Spleen (tissue), 13 donors: ENCODE measurements at places on chromosomes 6 and 20.

DNA sequence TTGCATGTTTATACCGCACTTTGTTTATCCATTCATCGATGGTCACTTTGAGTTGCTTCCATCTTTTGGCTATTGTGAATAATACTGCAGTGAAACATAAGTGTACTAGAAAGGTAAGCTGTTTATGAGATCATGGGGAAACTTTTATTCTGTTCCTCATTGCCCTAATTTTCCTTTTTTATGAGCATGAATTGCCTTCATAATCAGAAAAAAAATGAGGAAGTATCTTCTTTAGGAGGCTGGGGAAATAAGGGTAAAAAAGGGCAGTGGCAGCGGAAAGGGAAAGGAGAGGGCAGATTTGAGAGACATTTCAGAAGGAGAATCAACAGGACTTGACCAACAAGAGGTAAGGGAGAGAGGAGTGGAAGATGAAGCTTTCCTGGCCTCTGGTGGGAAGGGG, 14.3 kb upstream of the SERINC3 start:
- no peak for DNase-seq

DNA sequence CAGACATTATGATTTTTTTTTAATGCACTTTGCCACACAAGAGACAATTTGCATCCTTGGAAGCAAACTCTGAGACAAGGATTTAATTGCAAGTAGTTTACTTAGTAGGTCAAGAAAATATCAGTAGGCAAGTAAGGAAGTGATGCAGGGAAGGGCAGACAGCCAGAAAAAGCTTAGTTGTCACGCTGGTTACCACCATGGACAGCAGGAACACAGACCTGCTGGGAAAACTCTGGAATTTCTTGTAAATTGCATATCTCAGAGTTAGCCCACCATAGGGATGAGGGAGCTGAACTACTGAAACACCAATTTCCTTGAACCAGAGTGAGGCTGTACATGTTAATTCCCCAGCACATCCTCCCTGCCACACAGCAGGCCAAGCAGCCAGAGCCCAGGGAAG, 92.7 kb downstream of the L3MBTL3 start:
- no peak for DNase-seq

DNA sequence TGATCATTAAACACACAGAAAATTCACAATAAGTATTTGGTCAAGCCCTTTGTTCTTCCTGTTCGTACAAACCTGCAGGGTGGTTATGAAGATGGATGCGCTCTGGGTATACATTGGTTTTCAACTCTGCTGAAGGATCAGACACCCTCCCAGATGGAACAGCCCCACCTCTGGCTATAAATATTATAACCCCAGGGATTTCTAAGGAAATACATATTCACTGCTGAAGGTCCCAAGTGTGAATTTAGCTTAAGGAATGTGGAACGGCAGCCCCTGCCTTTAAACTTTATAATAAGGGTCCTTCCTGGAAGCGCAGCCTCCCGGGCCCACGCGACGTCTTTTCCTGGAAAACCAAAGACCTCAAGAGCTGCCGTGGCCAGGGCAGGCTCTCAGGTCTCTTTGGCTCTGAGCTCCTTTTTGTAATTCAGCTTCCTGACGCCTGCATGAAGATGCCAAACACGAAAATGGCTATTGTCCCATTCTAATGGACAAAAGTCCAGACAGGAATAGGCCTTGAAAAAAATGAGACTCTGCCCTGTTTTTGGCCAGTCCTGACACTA, 172.4 kb upstream of the SSTR4 start:
- no peak for DNase-seq

DNA sequence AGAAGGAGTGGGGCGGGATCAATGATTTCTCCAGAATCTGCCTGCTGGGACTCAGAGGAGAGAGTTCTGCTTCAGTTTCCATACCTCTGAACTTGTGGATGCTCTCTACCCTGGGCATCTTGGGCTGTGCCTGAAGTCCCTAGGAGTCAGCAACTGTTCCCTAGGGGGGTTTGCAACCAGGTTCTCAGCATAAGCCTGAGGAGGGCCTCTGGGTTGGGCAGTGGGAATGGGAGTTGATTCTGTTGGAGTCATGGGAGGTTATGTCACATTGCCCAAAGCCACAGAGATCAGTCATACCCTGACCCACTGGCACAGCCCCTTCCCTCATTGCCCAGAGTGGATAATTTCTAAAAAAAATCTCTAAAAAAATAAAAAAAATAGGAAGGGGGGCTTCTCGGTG, 47.4 kb downstream of the MOCS1 start:
- DNase-seq: no peak

- no peak for DNase-seq
Observed at GRCh38 chr20:32542259-32542615, 42.9 kb downstream of the NOL4L start.

DNA sequence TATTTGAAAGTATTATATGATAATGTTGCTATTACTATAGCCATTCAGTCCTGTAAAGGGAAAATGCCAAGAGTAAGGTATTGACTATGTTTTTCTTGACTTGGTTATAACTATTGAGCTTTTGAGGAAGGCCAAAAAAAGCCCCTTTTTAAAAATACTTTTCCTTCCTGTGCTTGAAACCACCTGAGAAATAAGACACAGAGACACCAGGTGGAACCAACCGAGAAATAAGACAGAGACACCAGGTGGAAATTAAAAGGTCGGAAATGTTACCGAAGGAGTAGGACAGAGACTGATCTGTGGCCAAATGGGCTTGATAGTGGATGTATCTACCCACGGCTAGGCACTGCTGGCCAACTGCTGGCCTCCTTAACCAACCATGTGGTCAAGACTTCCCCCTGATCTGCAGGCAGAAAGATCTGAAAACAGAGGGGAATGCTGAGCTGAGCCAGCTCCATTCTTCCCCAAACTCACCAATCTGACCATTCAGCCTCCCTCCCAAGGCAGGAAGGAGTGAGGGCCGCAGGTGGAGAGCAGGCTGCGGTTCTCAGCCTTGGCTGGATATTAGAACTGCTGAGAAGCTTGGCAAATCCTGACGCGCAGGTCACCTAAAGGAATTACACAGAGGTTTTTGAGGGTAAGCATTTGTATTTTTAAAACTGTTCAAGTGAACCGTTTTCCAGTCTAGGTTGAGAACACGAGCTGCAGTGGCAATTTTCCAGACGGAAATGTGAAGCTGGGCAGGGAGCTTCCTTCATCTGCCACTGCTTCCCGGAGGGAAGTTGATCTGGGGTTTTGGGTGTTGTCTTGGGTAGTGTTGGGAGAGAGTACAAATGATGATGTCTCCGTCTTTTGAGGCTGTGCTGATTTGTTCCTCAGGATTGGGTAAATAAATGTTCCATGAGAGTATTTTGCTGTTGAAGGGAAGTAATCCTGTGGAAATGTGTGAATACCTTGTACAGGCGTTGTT, 121.7 kb upstream of the EXOC2 start:
- DNase-seq: no peak

DNA sequence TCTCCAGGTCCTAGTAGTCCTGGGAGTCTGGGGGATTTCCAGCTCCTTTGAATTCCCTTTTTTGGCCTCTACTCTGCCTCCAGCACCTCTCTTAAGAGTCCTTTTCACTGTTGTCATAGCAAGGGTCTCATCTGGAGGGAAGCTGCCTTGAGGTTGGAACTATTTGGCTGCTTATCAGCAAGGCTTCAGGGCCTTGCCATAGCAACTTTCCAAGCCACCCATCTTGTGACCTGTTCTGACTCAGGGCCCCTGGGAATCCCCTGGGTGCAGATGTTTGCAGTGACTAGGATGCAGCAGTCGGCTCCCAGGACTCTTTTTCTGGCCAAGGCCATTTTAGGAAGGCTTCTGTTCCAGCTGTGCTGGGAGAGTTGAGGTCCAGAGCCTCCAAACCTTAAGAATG, 12.4 kb downstream of the PKIG start:
- DNase-seq: no peak

DNA sequence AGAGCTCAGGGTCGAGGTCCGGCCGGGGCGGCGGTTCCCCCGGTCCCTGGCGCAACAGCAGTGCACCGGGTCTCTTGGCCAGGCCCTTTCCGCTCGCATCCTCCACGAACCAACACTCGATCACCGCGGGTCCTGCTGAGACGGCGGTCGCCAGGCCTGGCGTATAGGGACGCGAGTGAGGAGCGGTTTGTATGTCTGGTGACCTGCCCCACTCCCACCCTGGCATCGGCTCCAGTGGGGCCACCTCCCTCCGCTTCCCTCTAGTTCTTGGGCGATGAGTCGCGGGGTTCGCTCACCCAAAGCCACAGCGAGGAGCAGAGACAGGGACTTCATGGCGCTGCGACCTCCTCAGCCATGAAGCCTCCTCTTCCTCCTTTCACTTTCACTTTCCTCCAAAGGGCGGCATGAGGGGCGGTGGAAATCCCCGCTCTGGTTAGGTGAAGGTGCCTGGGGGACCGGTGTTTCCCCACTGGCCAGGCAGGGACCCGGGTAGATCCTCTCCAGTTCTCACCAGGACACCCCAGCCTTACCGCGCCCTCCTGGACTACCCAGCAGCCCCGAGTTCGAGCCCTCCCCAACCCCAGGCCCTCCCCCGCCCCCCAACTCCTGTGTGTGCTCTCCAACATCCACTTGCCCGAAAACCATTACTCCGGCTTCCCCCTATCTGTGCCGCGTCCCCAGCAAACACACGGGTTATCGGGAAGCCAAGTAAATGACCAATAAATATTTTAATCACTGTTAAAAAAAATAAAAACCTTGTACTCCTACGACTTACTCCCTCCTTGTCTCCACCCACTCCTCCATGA, at the start of gene TAPBP:
TSS of gene TAPBP (minus strand) at position 370 of the 806 bp plus-strand sequence. CDS start at position 333, 37 bp downstream.
- peak; percentile 92 for DNase-seq

DNA sequence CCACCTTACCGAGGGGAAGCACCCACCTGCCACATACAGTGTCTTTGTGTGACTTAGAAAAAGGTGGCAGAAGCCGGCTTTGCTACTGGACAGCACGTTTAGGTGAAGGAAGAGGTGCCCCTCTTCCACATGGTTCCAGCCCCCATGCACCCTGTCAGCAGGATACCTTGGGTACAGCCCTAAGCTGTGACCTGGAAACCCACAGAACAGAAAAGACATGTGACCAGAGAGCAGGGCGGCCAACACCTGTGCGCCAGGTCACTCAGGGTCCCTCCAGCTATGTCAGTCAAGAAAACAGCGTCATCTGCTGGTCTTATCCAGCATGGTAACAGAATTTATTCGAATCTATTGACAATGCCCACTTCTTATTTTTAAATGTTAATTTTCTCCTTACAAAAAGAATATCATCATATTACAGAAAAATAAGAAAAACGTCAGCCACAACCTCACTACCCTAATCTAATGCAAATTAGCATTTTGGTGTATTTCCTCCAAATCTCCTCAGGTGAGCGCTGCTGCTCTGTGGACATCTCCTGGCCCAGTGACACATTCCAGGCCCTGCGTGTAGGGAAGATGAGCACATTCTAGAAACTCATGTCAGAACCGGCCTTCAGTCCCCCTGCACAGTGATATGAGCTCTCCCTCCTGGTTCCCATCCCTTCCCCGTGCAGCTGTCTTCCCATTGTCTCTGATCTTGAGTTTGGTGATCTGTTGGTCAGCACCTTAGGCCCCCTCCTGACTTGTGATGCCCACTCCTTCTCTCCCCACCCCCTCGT, 37.2 kb downstream of the GTF2H5 start:
- DNase-seq: no peak
